Activated CD4-positive, alpha-beta T cell treated with anti-CD3 and anti-CD28 coated beads for 36 hours (primary cell): ENCODE measurements at places on chromosomes 7 and 10. TPM values are rescaled to one million over a fixed set of nuclear protein-coding genes. Genes with fewer than 3 reads are reported as not detected.

DNA sequence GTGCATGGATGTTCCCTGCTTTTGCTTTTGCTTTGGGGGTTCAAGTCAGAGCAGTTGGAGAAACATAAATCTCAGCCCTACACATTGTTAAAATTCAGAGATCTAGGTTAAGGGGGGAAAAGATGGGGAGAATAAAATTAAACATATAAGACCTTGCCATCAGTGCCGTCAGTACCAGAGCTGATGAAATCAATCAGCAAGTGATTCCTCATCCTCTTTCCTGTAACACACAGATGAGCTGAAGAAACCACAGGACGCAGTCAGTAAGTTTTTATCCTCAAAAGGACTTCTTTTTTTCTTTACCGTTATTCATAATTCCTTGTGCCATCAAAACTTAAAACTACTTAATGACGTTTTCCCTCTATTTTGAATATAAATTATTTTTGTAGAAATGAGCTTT is 5.9 kb downstream of the HECW1 start:
- H3K27me3 ChIP-seq: peaks cover 34% of the 10 kb centered on the region
- no peak overlapping the region for H3K4me3 ChIP-seq
- H3K36me3 ChIP-seq: no peaks in the 10 kb centered on the region
- no peak overlapping the region for H3K27ac ChIP-seq
- DNase-seq: no peak
- H3K4me1 ChIP-seq: peaks cover 6% of the 10 kb centered on the region

GRCh38 chr10:124156524-124157260 is 63.3 kb upstream of the CHST15 start:
- H3K36me3 ChIP-seq: no peaks in the 10 kb centered on the region
- no peak for DNase-seq
- no peak overlapping the region for H3K4me3 ChIP-seq
- H3K4me1 ChIP-seq: no peaks in the 10 kb centered on the region
- peaks cover 7% of the 10 kb centered on the region for H3K27me3 ChIP-seq

DNA sequence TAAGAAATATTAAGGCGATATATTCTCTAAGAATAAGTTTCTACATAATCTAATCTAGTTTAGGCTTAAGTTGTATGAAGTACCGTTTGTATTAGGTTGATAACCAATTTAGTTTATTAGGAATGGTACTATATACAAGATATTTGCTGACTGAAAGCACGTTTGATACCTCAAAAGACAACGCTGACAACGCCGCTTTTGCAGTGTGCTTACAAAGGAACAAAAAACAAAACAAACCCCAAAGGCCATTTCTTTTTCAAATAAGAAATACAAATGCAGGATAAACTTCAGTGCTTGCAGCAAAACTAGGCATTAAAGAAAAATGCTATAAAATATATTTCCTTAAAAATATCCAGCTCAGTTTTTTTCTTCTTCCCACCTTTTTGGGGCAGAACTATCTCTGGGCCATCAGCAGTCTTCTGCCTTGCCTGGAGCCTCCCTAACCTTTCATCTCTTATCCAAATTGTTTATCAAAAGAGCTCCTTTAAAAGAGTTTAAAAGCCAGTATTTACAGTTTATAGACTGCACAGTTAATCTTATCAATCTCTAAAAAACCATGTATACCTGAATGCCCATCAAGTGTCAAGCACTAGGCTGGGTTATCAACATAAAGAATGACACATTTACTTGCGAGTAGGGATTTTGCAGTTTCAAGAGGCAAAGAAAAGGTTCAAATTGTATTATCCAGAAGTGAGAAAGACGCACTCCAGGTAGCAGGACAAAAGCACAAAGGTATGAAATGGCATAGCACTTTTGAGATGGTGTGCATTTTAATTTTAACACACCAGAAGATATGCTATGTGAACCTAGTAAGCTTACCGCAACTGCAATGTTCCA is 4.1 kb upstream of the KMT2E start:
- H3K27me3 ChIP-seq: no peaks in the 10 kb centered on the region
- peaks cover 38% of the 10 kb centered on the region for H3K4me1 ChIP-seq
- H3K36me3 ChIP-seq: peaks cover 79% of the 10 kb centered on the region
- peak overlapping the region; percentile 96 for H3K4me3 ChIP-seq
- peak overlapping the region; percentile 100 for H3K27ac ChIP-seq

DNA sequence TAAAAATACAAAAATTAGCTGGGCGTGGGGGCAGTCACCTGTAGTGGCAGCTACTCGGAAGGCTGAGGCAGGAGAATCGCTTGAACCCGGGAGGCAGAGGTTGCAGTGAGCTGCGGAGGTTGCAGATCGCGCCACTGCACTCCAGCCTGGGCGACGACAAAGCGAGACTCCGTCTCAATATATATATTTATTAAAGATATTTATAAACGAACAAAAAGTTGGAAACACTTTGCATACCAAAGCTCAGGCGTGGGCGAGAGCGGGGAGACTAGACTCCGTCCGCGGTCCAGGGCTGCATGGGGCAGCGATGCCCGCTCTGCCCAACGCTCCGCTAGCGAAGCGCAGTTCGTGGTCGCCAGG is 7.9 kb upstream of the CRYGN start:
- no peak for DNase-seq
- no peaks in the 10 kb centered on the region for H3K36me3 ChIP-seq

DNA sequence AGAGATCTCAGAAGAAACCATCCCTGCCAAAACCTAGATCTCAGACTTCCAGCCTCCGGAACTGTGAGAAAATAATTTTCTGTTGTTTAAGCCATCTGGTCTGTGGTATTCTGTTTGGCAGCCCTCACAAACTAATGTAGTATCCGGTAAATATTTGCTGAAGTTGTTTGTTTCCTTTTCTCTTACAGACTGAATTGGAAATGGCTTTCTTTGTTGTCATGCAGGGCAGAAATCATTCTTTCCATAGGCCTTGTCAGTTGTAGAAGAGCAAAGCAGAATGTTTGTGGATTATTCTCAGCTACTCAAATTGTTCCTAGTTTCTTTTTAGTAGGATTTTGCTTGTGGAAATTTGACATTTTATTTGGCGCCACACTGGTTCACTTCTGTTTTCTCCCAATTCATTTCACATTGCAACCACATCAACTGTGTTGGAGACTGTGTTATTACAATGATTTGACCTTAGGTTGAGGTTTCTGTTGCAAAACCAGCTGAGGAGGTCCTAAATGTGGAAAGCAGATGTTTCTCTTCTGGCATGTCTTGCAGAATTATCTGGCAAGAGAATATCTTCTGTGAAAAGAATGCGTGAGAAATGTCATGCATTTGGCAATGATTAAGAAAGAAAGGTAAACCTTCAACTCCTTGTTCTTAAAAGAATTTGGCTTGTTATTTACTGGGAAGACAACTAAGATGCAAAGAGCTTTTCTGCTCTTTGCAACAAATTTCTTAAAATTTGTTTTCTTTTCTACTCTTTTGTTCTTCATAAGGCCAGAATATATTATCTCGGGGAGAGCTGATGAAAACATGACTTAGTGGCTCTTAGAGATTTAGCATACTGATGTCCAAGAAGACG is 25.8 kb downstream of the ACTA2 start:
- no peaks in the 10 kb centered on the region for H3K27me3 ChIP-seq
- H3K27ac ChIP-seq: no peak overlapping the region
- peaks cover 24% of the 10 kb centered on the region for H3K36me3 ChIP-seq
- peaks cover 3% of the 10 kb centered on the region for H3K4me1 ChIP-seq
- no peak for DNase-seq

GRCh38 chr10:123402021-123402420 is 247.8 kb downstream of the BUB3 start:
- no peak for DNase-seq
- H3K27ac ChIP-seq: no peak overlapping the region
- H3K4me3 ChIP-seq: no peak overlapping the region
- no peaks in the 10 kb centered on the region for H3K27me3 ChIP-seq

Gene ZMIZ2
- total RNA-seq: 82.8 TPM

Gene ADARB2
- not detected for total RNA-seq

Gene MBL2
- total RNA-seq: not detected

Gene SEM1
- total RNA-seq: 42.9 TPM

Gene FXYD4
- not detected for total RNA-seq

Gene HGF
- not detected for total RNA-seq

Gene SORCS3
- not detected for total RNA-seq
